PC-3 (cell line): ENCODE measurements at places on chromosomes 12 and 14. TPM values are rescaled to one million over a fixed set of nuclear protein-coding genes. Genes with fewer than 3 reads are reported as not detected.

DNA sequence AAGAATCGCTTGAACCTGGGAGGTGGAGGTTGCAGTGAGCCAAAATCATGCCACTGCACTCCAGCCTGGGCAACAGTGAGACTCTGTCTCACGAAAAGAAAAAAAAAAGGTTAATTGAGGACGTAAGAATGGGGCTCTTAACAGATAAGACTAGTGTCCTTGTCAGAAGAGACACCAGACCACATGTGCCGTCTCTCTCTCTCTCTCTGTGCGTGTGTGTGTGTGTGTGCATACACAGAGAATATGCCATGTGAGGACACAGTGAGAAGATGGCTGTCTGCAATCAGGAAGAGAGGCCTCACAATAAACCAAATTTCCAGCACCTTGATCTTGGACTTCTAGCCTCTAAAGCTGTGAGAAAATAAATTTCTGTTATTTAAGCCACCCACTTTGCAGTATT lies 11.7 kb upstream of the ERC1 start:
- H3K27ac ChIP-seq = no peak overlapping the region
- H3K4me3 ChIP-seq = no peak overlapping the region
- no peaks in the 10 kb centered on the region for H3K27me3 ChIP-seq
- peaks cover 8% of the 10 kb centered on the region for H3K4me1 ChIP-seq
- DNase-seq = no peak
- H3K36me3 ChIP-seq = no peaks in the 10 kb centered on the region

DNA sequence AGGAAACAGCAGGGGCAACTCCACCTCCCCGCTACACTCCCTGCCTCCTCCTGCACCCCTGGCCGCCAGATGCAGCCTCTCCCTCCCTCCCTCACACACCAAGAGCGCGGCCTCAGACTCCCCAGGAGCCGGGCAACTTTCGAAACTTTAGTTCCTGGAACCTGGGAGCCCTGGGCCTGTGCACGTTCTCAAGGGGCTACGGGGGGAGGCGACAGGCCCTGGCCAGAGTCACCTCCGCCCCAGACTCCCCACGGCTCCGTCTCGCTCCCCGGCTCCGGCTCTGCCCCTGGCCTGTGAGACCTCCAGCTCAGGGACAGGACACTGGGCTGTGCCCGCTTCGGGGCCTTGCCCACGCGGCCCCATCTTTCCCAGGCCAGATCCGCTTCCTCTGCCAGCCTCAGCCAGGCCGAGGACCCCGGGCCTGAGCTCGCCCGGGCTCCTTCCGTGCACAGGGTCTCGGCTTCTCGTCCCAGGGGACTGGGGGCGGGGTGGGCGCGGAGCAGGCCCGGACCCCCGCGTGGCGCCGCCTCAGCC lies 5.5 kb downstream of the AMN start:
- peaks cover 5% of the 10 kb centered on the region for H3K27me3 ChIP-seq
- H3K4me3 ChIP-seq = no peak overlapping the region

- no peaks in the 10 kb centered on the region for H3K4me1 ChIP-seq
- H3K27ac ChIP-seq = no peak overlapping the region
- no peaks in the 10 kb centered on the region for H3K36me3 ChIP-seq
- H3K4me3 ChIP-seq = no peak overlapping the region
- no peak for DNase-seq
Measured at GRCh38 chr12:51505360-51506105, 80.9 kb downstream of the SLC4A8 start.

GRCh38 chr14:91669867-91670266 lies 62.0 kb downstream of the CATSPERB start:
- H3K4me3 ChIP-seq = no peak overlapping the region
- no peak overlapping the region for H3K27ac ChIP-seq
- no peaks in the 10 kb centered on the region for H3K4me1 ChIP-seq
- no peaks in the 10 kb centered on the region for H3K27me3 ChIP-seq
- H3K36me3 ChIP-seq = no peaks in the 10 kb centered on the region

DNA sequence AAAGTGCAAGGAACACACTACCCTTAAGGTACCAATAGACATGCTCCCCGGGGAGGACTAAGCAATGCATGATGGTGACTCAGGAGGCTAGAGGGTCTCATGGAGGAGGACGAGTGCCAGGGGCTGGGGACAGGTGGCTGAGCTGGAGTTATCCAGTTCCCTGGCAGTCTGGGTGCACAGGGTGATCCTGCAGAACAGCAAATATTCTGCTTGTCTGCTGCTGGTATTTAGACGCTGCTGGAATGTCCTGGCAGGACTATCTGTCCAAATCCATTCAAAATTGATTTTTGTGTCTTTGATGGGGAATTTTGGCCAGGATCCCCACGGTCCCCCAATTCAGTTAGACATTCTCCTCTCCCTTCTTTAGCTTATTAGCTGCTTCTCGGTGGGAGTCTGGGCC lies 138.7 kb downstream of the C12orf75 start:
- peaks cover 3% of the 10 kb centered on the region for H3K4me1 ChIP-seq
- no peaks in the 10 kb centered on the region for H3K27me3 ChIP-seq
- no peak overlapping the region for H3K27ac ChIP-seq
- no peaks in the 10 kb centered on the region for H3K36me3 ChIP-seq
- H3K4me3 ChIP-seq = no peak overlapping the region

GRCh38 chr14:65915125-65915524 lies 502.6 kb downstream of the FUT8 start:
- H3K4me3 ChIP-seq = no peak overlapping the region
- DNase-seq = no peak
- H3K27ac ChIP-seq = no peak overlapping the region
- H3K27me3 ChIP-seq = peaks cover 58% of the 10 kb centered on the region
- H3K36me3 ChIP-seq = no peaks in the 10 kb centered on the region

The TMEM121 gene
- total RNA-seq = 27.5 and 33.6 TPM in 2 replicates

DNA sequence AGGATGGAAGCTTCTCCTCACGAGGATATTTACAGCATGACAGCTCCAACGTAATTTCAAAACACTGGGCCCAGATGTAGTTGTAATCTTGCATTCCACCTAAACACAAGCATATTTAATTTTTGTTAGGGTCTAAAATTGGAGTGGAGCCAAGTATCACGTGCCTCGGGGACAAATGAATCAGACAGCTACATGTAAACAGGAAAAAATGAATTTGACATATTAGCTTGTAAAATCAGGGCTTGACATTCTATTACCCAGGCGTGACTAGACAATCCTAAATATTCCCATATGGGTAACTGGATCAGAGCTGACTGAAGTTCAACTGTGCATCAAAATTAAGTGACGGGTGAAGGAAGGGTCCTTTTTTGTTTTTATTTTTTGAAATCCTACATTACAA lies 59.0 kb downstream of the MDM2 start:
- H3K4me1 ChIP-seq = no peaks in the 10 kb centered on the region
- no peak overlapping the region for H3K4me3 ChIP-seq
- H3K27me3 ChIP-seq = no peaks in the 10 kb centered on the region
- H3K27ac ChIP-seq = no peak overlapping the region
- DNase-seq = no peak
- no peaks in the 10 kb centered on the region for H3K36me3 ChIP-seq
